ENCODE measurements at places on chromosomes 11 and 22.

GRCh38 chr22:42500161-42500835 is 19.3 kb downstream of the RRP7A start:
- peak; percentile 79 for DNase-seq

DNA sequence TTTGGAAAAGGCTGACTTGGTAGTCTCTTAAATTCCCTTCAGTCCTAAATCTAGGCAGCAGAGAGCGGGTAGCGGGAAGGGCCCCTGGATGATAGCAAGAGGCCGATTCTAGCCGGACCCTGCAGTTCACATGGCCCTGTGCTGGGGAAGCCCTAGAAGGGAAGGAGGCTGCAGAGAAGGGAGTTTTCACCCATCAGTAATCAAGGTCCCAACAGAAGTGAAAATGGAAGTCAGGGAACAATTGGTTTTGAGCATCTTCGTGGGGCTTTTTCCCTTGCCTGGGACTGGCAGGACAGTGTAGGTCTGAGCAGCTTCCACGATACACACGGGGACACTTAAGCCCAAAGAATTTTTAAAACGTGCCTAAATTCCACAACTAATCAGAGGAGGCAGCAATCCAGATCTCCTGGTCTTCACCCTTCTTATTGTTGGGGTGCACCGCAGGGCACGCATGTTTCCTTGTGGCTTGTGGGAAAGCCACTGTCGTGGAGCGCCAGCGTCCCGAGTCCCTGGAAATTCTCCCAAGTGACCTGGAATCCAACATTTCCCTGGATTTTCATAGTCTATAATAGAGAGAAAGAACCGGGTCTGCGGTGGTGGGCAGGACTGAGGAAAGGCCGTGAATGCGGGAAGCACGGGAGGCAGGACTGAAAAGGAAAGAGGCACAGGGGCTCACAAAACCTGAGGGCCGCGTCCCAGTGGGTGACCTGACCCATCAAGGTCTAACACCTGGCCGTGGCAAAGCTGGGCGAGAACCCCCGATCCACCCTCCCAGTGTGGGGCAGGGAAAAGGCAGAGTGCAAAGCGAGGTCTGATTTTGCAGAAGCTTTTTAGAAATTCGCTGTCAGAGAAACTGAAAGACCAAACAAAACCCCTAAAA is 846 bp upstream of the OAF start:
- peak; percentile 7 for DNase-seq

GRCh38 chr11:86676533-86677154 is 4.2 kb upstream of the ME3 start:
- no peak for DNase-seq

DNA sequence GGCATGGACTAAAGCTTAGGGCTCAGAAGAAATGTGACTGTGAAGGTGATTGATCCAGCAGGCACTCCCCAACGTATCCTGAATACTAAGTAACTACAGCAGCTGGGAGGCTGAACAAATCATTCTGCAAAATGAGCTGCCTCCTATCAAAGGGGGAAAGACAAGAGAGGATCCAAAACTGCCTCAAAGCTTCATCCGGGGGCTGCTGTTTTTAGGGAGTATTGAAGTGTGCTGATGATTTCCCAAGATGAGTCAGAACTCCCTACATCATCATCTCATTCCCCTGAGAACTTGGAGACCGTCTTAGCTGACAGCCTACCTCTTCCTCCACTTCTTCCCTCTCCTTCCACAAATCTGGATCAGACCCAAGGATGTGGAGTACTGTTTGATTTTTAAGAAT is 108.4 kb upstream of the GRAMD1B start:
- no peak for DNase-seq

- DNase-seq = no peak
Measured at GRCh38 chr11:36308577-36308976, 12.5 kb downstream of the PRR5L start.

- no peak for DNase-seq
Measured at GRCh38 chr11:83819931-83820549, 533.9 kb upstream of the CCDC90B start.

- DNase-seq = no peak
Measured at GRCh38 chr11:20056950-20057943, 103.0 kb downstream of the DBX1 start.

DNA sequence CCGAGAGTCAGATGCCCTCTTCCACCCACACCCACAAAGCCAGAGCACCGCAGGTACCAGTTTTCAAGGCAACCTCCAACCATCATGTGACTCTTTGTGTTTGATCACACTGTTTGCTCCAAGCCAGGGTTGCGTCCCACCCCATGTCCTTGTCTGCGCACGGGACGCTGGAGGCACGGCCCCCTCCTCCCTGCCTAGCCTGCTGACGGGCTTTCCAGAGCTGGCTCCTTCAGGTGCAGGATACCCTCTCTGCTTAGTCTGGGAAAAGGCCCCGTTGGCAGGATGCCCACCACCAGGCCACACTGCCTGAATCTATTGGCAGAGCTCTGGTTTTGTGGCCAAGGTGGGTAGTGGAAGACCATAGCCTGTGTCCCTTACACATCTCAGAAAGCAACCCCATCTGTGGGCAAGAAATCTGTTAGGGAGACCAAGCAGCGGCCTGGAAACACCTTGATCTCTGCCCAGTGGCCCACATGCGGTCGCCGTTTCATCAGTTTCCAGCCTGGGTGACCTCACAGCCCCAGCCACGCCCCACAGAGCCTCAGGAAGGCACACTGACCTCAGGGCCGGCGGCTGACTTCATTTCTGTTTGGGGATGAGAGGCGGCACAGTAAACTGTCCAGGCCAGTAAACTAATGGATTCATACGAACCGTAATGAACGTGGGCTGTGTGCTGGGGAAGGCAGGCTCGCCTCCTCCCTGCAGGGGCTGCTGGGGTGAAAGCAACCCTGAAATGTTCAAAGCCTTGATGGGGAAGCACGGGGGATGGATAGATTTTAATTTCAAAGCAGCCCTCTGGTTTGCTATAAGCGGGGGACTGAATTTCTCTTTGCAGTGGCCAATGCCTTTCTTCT is 25.8 kb downstream of the CDPF1 start:
- DNase-seq = no peak

DNA sequence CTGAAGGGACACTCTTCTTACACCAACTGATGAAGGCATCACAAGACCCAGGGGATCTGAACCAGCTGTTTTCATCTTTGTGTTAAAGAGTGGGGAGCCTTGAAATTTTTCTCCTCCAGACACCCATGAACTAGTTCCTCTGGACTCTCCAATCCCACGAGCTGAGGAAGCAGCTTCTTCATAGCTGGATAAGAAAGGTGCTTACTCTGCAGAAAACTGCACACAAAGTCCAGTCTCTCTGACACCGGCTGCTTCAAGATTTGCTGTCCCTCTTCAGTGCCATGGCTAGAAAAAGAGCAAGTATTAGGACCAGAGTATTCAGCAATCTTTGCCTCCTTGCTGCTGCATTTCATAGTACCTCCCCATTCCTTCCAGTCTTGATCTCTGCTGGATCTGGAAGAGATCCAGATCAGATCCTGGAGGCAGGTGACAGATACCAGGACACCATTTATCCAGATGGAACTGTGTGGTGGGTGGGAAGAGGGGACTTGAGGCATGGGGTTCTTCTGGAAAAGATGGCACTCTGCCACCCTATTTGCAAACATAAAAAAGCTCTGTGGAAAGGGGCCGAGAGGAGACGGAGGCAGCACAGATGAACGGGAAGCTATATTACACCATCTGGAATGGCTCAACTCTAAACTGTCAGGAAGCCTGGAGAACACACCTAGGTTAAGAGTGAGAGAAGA is 25.5 kb downstream of the IL18BP start:
- DNase-seq = no peak

GRCh38 chr11:22869325-22869724 is 9.1 kb upstream of the CCDC179 start:
- no peak for DNase-seq
